Activated effector memory CD4-positive, alpha-beta T cell treated with anti-CD3 and anti-CD28 coated beads, Interleukin-2, amount 50 U/mL, for 16 hours (primary cell): ENCODE measurements at places on chromosomes 2 and 18.

GRCh38 chr2:65700004-65700651 is 267.7 kb upstream of the SPRED2 start:
- no peak for DNase-seq

- no peak for DNase-seq
These were observed 229.1 kb upstream of the SLC14A2 start for GRCh38 chr18:45386041-45386655.

GRCh38 chr18:50850307-50851065 is 28.4 kb upstream of the ME2 start:
- DNase-seq, result no peak

DNA sequence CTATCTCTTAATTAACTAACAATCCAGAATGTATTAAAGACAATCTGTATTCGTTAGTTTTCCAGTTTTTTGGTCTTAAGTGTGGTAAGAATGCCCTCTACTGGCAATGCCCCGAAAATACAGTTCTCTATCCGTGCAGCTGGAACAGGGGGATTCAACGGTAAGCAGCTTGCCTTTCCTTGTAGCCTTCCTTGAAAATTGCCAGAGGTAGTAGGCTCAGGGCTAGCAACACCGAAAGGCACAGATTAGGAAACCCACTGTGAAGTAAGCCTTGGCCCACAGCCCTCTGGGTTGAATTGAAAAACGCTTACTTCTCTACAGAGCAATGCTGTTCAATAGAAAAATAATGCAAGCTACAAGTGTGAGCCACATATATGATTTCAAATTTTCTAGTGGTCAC is 17.1 kb upstream of the VPS4B start:
- DNase-seq, result peak; percentile 73
